ENCODE measurements at places on chromosomes 13 and 19.

- no peak for DNase-seq
Measured at GRCh38 chr19:41016488-41017071, 25.5 kb downstream of the CYP2B6 start.

- no peak for DNase-seq
Measured at GRCh38 chr13:80070024-80070703, 270.8 kb downstream of the SPRY2 start.

DNA sequence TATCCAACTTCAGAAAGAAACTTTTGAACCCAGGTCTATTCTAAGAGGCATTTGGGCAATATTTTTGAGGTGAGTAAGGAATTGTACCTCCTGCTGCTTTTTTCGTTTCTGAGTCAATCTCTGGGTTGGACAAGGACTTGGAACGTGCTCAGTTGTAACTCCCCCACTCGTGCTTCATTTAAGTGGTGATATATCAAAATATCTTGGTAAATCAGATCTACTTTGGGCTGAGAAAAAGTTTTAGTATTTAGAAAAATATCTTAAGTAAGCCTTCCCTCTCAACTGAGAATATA, 728.9 kb downstream of the EFNB2 start:
- no peak for DNase-seq

- DNase-seq: no peak
Measured at GRCh38 chr13:29589234-29589633, 6.3 kb downstream of the SLC7A1 start.

GRCh38 chr13:55534306-55534705, 1606.4 kb upstream of the PRR20A start:
- no peak for DNase-seq

GRCh38 chr19:16262618-16263017, 62.0 kb upstream of the KLF2 start:
- no peak for DNase-seq

- no peak for DNase-seq
Measured at GRCh38 chr13:24129914-24130774, 30.4 kb upstream of the SPATA13 start.

GRCh38 chr13:103331924-103332323, 265.7 kb upstream of the SLC10A2 start:
- no peak for DNase-seq

- DNase-seq: no peak
Measured at GRCh38 chr13:46124531-46124966, 19.7 kb upstream of the CPB2 start.

Measured in thoracic aorta (tissue), 2 donors.